ENCODE measurements at places on chromosomes 4 and X.

GRCh38 chr4:147981305-147981704 lies 249.4 kb downstream of the ARHGAP10 start:
- peak; percentile 74 for DNase-seq

DNA sequence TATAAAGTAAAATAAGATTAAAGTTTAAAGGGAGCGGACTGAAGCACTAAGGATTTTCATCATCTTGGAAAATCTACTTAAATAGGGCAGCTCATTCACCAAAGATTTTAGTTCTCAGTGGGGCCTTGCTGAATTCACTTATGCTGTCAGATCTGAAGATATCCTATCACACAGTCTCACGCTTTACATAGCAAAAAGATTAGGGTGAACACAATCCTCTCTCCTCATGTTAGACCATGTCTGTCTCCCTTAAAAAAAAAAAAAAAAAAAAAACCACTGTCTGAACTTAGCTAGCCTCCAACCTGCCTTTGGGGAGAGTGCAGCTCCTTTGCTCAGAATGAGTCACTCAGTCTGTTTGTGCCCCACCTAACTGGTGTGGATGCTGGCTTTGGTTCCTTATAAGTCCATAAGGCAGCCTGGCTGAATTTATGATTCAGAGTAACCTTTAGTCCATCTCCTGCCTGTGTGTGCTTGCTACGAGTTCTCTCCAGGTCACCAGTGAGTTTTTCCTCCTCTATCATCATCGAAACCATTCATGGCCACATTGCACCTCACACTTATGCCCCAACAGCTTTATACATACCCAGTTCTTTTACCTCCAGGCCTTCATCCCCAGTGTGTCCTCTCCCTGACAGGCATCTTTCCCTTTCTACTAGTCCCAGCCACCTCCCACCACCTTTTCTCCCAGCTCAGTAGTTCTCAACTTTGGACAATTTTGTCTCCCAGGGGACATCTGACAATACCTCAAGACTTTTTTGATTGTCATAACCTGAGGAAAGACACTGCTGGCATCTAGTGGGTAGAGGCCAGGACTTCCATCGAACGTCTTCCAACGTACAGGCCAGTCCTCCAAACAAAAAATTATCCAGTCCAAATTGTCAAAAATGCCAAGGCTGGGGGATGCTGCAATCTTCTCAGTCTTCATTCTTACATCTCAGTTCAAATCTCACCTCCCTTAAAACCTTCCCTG lies 220.7 kb upstream of the EMCN start:
- peak; percentile 92 for DNase-seq

GRCh38 chr4:123659730-123660129 lies 263.1 kb downstream of the SPRY1 start:
- no peak for DNase-seq

DNA sequence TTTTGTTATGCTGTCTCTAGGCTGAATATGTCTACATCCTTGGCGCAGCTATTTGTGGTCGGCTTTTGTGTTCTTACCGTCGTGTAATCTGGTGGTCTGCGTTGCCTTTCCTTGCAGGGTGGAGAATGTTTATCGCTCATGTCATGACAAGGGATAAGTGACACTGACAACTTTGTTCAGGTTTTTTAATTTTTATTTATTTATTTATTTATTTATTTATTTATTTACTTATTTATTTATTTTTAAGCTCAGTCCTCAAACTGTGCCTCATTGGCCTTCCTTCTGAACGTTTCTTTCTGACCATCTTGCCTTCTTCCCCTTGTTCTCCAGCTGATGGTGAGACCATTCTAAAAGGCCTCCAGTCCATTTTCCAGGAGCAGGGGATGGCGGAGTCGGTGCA lies 26.4 kb downstream of the SMS start:
- DNase-seq = no peak

DNA sequence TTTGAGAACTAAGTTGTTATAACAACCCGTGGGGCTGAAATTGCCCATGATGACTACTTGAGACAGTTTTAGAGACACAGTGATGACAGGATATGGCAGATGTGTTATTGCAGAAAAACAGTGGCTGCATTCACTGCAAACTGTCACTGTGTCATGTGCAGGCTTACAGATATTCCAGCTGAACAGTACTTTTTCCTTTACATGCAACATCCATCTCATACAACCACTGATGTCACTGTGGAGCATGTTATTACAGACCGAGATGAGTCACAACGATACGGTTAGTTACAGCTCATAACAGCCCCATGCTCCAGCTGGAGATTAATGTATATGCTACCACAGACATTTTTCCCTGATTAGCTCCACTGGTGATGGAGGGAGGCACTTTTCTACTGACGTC lies 207.4 kb downstream of the TMA16 start:
- peak; percentile 91 for DNase-seq

DNA sequence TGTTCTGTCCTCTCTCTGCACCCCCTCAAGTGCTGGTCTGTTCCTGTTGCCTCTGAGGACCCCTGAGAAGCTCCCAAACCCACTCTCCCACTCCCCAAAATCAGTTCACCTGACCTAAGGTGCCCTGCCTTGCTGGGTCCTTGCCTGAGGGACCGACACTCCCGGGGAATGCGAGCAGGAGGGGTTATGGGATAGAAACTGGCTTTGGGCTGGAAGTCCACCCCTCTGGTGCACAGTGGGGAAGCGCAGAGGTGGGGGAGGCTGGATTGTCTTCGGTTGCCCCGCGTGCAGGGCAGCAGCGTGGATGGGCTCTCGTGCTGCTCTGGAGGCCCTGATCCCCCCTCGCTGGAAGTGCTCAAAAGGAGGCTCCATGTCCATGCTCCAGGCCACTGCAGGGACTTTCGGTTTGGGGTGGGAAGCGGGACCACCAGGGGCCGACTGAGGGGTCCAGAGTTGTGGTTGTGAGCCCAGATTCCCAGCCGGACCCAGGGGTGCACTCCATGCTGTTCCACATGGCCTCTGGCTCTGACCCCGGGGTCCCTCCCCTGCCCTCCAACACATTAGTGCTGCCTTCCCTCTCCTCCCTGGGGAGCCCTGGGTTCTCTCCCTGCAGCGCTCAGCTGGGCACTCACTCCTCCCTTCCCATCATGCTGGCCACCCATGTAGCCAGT lies 7.6 kb downstream of the SORCS2 start:
- no peak for DNase-seq

GRCh38 chr4:80614319-80614718 lies 278.8 kb downstream of the CFAP299 start:
- no peak for DNase-seq
